ENCODE measurements at places on chromosomes 12 and 14. TPM values are rescaled to one million over a fixed set of nuclear protein-coding genes. Genes with fewer than 3 reads are reported as not detected.

The C12orf54 gene
- total RNA-seq = not detected

The KRT79 gene
- total RNA-seq = not detected

The C12orf50 gene
- not detected for total RNA-seq

The RAB15 gene
- total RNA-seq = 3.8 TPM

The SLC7A7 gene
- 2.5 TPM for total RNA-seq

The ITGA7 gene
- total RNA-seq = 37.6 TPM

The ORAI1 gene
- total RNA-seq = 13.4 TPM

The LIN7A gene
- 6.6 TPM for total RNA-seq

The ARID2 gene
- 25.0 TPM for total RNA-seq

The CELA1 gene
- not detected for total RNA-seq

The INHBC gene
- not detected for total RNA-seq

The EGLN3 gene
- total RNA-seq = 0.18 TPM

The LTA4H gene
- total RNA-seq = 68.1 TPM

The NOC4L gene
- total RNA-seq = 13.2 TPM

Data from fibroblast of the aortic adventitia (primary cell).